ENCODE measurements at places on chromosomes 11 and 22.
A peak's percentile ranks its signal among the peaks of the same experiment; 100 is the strongest.

DNA sequence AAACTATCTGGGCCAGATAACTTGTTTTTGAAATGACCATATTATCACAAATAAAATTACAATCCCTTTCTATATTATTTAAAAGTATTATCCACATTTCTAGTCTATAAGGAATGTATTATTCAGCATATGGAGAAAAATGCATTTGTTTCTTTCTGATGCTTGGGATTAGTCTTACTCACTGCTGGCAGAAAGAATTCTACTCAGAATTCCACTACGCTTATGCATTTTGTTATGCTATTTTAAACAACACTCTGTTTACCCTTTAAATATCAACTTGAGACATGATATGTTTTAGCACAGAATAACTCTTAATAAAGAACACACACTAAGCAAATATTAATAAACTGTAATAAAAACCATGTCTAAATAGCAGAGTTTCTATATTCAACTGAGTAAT is 77.6 kb upstream of the ANO3 start:
- DNase-seq: no peak

DNA sequence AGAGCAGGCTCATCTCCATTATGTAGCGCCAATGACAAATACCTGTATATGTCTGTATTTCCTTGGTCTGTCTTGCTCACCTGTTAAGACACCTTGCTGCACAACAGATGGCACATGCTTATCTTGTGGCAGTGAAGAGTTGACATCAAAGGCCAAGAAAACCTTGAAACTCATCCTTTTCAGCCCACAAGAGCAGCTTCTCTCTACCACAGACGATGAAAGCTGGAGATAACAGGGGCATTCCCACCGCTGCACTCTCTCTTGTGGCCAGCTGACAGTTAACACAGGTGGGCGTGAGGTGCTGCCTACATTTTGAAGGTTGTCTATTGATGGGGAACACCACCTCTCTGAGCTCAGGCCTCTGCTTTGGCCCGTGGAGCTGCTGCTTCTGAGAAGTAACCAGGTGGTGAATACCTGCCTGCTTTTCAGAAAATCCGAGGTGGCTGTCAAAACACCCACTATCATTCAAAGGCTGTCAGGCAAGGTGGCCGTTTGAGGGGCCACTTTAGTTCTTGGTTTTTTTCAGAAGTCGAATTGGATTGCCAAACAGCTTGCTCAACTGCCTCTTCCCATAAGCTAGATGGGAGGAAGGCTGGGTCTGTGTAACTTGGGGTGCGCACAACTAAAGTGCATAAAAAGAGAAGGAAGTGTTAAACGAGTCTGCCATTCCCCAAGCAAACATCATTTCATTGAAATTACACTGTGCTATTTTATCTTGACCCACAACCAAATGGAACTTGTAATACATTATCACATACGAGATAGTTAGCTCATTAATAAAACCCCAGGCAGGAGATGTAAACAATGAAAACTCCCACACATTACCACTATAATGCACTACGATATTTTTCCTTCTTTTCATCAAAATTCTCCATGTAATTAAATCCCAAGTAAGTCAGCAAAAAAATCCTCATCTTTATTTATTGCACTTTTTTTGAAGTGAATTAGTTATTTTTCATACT is 87.1 kb upstream of the RAG2 start:
- no peak for DNase-seq

- DNase-seq: peak; percentile 20
These were observed 49.0 kb upstream of the BIRC3 start for GRCh38 chr11:102268083-102268984.

- no peak for DNase-seq
These were observed 65.2 kb downstream of the CD82 start for GRCh38 chr11:44630511-44631210.

DNA sequence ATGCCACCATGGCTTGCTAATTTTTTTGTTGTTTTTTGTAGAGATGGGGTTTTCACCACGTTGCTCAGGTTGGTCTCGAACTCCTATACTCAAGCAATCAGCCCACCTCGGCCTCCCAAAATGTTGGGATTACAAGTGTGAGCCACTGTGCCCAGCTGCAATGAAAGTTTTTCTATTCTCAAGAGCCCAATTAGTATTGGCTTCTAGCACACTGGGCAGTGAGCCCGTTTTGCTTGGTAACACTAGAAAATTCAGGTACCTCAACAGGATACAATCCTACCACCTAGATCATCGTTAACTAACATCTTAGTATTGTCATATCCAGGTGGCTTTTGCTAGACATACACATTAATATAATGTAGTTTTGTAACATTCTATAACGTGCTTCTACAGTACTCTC is 19.0 kb downstream of the SEC14L3 start:
- no peak for DNase-seq

DNA sequence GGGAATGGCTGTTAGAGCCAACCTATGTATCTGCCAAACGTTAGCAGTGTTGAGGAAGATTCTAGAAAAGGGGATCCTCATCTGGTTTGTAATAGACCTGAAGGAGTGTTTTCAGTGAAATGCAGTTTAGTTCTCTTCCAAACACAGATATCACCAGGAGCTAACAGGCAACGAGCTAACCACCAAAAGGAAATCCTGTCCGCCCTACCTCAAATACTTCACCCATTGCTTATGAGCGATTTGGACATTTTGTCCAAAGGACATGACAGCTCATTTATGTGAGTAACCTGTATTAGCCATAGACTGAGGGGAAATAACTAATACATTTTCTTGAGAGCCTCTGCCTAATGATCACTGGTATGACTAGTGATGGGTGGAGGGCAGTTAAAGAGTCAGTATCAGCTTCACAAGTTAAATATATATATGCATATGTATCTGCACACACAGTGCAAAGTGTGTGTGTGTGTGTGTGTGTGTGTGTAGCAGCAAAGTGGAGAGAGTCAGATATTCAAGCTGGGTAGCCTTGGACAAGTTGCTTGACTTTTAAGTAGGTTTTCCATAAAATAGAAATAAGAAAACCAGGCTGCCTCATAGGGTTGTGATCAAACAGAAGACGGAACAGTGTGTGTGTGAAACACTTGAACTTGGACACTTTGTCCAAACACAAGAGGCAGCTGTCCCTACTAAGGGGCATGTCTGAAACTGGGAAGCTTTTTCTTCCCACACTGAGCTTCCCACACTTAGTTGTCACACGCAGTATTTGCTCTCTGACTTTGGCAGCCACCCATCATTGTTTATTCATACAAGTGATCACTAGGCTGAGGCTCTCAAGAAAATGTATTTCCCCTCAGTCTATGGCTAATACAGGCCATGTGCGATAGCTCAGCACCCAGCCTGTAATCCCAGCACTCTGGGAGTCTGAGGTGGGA is 940 bp upstream of the C11orf91 start:
- DNase-seq: no peak

- peak; percentile 36 for DNase-seq
These were observed 81.6 kb downstream of the TEAD1 start for GRCh38 chr11:12755510-12756453.

- no peak for DNase-seq
These were observed 10.0 kb downstream of the NCAM1 start for GRCh38 chr11:112971195-112971594.

DNA sequence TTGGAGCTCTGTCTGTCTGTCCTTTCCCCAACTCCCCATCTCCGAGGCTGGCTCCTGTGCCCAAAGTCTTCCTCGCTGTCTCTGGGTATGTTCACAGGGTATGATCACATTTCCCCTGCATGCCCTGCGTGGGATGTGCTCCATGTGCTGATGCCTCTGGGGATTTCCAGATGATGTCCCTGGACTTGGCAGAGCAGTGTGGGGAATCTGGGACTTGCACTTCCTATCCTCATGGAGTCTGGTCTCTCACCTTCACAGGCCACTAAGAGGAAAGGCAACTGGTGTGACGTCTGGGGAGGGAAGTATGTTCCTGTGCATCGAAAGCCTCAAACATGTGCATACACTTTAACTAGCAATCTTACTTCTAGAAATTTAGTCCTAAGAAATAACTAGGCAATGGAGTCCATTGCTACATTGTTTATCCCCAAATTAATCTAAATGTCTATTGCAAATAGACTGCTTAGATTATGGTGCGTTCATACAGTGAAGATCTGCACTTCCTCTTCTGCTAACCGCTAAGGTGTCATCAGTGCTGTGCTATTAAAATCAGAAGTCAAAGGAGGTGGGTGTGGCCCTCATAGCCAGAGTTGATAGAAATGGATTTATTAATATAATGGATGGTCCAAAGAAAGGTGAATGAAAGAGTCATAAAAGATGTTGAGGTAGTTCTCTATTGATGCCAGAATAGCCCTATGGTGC is 20.8 kb downstream of the TIMP3 start:
- no peak for DNase-seq

GRCh38 chr11:95920460-95921105 is 3.3 kb downstream of the MTMR2 start:
- DNase-seq: no peak

DNA sequence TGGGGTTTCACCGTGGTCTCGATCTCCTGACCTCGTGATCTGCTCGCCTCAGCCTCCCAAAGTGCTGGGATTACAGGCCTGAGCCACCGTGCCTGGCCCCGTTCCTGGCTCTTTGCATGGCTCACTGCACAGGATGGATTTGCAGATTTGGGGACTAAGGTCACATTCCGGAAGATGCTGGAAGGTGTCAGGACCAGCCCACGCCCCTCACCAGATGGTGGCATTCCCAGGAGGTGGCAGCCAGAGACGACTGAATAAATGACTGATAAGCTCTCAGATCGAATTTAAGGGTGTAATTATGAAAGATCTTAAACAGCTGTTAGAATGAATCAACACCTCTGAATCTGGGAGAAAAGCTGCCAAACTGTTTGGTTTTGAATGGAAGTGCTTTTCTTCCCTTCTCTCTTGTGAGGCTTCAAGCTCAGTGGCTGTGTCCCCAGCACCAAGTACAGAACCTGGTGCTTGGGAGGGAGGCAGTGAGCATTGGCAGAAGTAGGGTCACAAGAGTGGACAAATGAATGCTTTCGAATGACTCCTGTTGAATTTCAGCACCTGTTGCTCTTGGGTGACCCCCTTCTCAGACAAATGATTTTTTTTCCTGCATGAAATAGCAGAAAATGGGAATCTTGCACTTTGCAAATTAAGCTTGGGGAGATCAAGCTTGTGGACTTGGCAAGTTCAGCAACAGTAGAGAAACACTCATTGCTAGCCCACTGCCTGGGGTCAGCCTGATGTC is 69.6 kb downstream of the KIAA1671 start:
- peak; percentile 98 for DNase-seq

DNA sequence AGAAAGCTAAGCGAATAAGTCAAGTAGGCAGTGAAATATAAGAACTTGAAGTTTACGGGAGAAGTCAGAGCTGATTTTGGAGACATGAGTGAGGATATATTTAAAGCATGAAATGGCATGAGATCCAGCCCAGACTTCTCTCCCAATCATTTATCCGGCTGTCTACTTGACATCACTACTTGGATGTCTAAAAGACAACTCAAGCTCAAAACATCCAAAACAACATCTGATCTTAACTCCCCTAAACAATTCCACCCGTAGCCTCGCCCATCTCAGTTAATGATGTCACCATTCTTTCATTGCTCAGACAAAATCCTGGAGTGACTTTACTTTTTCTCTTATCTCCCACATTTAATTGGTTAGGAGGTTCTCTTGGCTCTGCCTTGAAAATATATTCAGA is 44.5 kb downstream of the WEE1 start:
- no peak for DNase-seq

GRCh38 chr11:134267461-134267860 is 8.7 kb upstream of the GLB1L3 start:
- DNase-seq: no peak

DNA sequence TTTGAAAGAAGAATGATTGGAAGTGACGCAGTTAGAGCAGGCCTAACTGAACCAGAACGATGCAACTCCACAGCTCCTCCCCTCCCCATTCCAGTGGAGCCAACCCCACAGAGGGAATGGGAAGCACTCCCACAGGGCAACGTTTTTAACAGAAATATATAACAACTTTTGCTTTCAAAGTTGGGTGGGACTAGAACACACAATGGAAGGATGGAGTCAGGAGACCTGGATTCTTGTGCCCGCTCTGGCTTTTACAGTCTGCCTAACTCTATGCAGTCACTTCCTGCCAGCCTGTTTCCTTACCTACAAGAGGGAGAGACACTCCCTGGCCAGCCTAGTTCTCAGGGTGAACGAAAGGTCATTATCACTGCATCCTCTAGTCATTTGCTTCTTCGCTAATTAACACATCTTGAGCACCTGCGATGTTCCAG is 75.5 kb downstream of the PACSIN2 start:
- DNase-seq: no peak

DNA sequence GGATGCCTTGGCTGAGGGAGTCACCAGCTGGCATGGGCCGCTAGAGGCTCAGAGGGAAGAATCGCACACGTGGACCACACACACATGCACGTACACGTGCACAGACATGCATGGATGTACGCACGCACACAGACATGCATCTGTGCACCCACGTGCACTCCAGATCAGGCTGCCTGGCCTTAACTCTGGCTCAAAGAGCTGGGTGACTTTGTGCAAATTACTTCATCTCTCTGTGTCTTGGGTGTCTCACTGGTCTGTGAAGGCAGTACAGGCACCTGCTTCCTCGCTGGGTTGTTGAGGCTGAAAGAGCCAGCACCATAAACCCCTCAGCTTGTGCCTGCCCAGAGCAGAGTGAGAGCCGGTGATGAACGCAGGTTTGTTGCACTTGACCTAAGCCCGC is 28.7 kb downstream of the TMPRSS6 start:
- no peak for DNase-seq

DNA sequence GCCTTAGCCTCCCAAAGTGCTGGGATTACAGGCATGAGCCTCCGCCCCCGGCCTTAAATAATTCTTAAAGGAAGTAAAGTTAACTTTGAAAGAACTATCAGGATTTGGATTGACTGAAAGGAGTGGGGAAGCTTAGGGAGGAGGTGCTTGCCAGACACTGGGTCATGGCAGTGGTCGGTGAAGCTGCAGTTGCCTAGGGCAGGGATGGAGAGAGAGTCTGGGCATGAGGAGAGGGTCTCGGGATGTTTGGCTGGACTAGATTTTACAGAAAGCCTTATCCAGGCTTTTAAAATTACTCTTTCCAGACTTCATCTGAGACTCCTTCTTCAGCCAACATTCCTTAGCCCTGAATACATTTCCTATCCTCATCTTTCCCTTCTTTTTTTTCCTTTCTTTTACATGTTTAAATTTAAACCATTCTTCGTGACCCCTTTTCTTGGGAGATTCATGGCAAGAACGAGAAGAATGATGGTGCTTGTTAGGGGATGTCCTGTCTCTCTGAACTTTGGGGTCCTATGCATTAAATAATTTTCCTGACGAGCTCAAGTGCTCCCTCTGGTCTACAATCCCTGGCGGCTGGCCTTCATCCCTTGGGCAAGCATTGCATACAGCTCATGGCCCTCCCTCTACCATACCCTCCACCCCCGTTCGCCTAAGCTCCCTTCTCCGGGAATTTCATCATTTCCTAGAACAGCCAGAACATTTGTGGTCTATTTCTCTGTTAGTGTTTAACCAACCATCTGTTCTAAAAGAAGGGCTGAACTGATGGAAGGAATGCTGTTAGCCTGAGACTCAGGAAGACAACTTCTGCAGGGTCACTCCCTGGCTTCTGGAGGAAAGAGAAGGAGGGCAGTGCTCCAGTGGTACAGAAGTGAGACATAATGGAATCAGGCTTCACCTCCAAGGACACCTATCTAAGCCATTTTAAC is at the start of gene NNMT:
Gene NNMT (plus strand): TSS at position 724 of the 929 bp plus-strand sequence. CDS start 158 bp downstream, at position 882.
- no peak for DNase-seq
